ENCODE measurements at places on chromosomes 11 and 22.
A peak's percentile ranks its signal among the peaks of the same experiment; 100 is the strongest.

DNA sequence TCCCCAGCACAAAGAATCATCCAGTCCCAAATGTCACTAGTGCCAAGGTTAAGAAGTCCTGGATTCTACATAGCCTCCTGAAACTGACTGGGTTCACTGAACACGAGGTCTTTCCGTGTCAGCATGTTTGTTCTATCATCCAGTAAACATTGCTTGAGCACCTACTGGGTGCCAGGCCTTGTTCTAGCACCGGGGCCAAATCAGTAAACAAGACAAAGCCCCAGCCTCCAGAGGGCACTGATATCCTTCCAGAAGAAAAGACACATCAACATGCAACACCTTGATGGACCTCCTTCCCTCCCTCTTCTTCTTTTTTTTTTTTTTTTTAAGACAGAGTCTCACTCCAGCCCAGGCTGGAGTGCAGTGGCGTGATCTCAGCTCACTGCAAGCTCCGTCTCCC lies 26.9 kb downstream of the TPST2 start:
- no peak for DNase-seq

- no peak for DNase-seq
These were observed 10.1 kb downstream of the MUC2 start for GRCh38 chr11:1084561-1085439.

- no peak for DNase-seq
These were observed 23.4 kb downstream of the C2CD3 start for GRCh38 chr11:74147199-74147929.

GRCh38 chr22:49232319-49233067 lies 595.2 kb downstream of the BRD1 start:
- no peak for DNase-seq

GRCh38 chr11:68525930-68526329 lies 65.4 kb downstream of the PPP6R3 start:
- no peak for DNase-seq

GRCh38 chr22:17629173-17629489 lies 582 bp upstream of the ATP6V1E1 start:
- no peak for DNase-seq

GRCh38 chr11:74397501-74398243 lies 561 bp downstream of the PGM2L1 start:
- peak; percentile 12 for DNase-seq

DNA sequence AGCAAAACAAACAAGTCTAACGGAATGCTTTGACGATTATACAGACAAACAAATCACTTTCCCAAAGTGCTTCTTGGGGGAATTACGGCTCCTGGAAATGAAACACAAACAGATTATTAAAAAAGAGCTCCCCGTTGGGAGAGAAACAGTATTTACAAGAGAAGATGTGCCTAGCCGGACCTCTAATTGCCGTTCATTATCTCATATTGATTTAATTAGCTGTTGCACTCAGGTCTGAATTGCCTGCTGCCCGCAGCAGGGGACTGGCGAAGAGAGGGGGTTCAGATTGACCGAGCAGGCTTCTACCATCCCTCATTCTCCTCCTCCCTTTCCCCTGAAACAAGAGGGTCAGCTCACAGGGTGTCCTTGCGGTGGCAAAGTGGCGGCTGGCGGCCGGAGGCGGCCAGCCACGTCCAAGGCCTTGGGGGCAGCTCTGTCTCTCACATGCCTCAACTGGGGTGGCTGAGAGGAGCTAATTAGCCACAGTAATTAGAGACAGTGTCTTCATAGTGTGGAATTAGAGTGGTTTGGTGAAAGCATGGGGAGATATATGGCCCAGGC lies 295.1 kb downstream of the MIAT start:
- DNase-seq: no peak

- no peak for DNase-seq
These were observed 28.8 kb upstream of the AMOTL1 start for GRCh38 chr11:94739331-94739730.

DNA sequence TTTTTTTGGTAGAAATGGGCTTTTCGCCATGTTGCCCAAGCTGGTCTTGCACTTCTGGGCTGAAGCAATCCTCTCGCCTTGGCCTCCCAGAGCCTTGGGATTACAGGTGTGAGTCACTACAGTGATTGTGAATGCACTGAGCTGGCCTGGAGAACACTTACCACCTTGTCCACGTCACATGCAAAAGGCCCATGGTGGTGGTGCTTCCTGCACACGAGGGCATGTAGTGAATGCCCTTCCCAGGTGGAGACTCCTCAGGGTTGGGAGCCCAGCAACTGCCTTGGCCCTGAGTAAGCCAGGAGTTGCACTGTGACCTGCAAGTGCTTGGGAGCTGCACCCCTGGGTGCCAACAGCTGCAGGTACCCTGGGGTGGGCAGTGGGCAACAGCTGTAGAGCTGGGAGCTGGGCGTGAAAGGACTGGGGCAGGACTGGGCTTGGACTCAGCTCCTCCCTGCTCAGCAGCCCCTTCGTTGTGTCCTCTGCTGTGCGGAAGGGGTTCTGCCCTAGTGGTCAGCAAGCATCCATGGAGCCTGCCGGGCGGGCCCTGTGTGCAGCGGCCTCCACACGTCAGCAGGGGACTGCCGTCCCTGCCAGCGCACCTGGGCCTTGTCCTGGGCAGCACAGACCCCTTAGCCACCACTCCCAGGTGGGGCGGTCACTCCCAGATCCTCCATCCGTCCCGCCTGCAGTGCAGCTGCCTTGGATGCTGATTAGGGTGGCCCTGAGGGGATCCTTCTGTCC lies 9.3 kb upstream of the ADORA2A start:
- no peak for DNase-seq

DNA sequence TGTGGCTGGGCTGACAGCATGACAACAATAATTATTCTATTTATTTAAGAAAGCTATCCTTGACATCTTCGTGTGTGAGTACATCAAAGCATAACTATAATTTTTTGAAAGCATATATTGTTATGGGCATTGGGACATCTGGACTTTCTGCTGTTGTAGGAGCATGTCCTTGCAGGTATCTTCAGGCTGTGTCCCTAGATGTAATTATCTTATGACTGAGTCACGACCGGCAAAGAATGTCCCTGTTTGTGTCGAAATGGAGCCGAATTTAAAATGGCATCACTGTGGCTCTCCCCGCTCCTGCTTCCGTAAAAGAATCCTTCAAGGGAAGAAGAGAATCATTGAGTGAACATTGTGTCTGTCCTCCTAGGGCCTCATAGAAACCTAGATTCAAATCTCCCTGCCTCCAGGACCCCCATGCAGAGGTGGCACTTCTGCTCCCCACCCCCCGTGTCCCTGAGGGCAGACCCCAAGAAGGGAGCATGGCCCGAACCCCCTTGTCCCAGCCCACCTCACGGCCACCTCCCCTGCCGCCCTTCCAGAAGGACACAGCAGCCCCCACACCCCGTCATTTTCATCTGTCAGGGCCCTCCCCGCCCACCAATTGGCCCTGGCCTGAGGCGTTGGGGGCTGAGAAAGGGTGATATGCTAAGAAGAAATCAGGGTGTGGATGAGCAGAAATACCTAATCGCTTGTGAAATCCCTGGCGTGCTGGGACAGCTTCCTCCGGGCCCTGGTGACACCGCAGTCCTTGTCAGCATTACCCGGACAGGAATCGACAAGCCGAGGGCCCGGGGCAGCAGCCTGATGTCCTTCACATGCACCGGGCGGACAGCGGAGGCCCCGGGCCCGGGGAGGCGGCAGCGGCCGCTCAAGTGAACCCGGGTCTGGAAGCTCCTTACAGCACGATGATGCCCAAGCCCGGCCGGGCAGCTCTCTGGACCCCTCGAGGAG lies 48.6 kb upstream of the SLC22A12 start:
- no peak for DNase-seq

- DNase-seq: no peak
These were observed 3.8 kb downstream of the SHISA8 start for GRCh38 chr22:41911001-41911611.

DNA sequence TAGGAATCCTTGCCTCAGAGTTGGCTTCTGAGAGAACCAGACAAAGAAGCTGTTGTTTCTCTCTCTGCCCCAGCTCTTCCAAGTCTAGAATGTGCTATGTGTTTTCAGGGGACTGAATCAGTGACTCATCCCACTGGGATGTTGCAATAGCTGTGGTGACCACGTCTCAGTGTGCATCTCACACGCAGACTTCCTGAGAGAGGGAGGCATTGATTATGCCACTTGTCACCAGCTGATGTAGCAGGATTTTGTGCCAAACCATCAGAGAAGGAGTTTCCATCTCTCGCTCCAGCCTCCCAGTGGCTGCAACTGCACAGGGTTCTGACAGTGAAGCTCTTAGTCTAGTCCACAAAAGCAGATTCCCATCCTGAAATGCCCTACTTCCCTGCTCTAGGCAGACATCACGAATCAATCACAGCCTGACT lies 455.8 kb downstream of the MIAT start:
- DNase-seq: peak; percentile 93

- peak; percentile 64 for DNase-seq
These were observed 48.2 kb downstream of the MORC2 start for GRCh38 chr22:30920407-30920806.

DNA sequence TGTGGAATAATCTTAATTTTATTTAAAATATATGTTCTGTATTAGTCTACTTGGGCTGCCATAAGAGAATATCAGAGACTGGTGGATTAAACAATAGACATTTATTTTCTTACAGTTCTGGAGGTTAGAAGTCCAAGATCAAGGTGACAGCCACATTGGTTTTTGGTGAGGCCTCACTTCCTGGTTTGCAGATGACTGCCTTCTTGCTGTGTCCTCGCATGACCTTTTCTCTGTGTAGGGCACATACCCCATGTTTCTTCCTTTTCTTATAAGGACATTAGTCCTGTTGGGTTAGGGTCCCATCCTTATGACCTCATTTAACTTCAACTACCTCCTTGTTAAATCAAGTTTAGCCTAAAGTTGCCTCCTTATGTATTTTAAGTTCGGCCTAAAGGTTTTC lies 202.7 kb upstream of the MPPED2 start:
- DNase-seq: no peak

DNA sequence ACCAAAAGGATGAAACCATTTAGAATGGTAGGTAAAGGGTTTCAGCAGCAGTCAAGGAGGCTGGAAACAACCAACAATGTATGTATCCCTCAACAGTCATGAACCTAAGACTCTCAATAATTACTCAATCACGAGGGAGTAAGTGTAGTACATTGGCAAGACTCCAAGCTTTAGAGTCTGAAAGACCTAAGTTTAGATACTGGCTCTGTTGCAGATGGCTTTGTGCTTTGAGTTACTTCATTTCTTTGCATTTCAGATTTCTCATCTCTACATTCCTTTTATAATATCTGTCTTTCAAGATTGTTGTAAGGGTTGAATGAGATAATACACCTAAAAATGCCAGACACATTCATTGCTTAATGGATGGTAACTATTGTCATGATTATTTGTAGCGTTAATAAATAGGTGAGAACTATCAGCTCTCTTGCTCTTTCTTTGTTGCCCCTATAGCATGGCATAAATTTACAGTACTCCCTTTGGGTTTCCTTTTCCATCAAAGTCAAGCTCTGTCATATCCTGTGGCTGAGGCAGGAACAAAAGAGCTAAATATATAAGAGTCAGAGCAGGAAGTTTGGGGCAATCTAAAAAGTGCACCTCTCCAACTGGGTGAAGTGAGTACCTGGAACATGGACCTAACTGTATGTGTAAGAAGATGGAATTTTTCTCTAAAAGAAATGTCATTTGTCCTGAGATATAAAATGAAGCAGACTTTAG lies 228.2 kb upstream of the ZC3H12C start:
- DNase-seq: no peak

DNA sequence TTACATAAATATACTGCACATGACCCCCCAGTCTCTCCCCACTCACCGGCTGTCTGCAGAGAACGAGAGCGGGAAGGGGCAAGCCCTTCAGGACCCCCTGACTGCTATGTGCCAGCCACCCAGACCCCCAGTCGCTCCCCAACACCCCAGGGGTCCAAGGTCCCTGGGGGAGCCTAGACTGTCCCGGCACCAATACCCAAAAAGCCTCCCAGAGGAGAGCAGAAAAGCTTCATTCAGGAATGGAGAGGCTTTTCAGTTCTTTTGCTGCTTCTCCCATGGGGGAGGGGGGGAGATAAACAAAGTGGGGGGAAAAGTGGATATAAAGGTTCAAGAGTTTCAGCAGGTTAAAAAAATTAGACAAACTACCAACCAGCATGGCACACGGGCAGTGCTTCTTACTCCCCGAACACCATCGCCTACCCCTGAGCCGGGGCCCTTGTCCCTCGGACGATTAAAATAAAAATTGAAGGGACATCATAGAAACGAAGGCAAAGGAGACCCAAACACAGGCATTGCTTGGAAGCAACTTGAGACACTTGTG lies 1.3 kb downstream of the CSNK1E start:
- no peak for DNase-seq

DNA sequence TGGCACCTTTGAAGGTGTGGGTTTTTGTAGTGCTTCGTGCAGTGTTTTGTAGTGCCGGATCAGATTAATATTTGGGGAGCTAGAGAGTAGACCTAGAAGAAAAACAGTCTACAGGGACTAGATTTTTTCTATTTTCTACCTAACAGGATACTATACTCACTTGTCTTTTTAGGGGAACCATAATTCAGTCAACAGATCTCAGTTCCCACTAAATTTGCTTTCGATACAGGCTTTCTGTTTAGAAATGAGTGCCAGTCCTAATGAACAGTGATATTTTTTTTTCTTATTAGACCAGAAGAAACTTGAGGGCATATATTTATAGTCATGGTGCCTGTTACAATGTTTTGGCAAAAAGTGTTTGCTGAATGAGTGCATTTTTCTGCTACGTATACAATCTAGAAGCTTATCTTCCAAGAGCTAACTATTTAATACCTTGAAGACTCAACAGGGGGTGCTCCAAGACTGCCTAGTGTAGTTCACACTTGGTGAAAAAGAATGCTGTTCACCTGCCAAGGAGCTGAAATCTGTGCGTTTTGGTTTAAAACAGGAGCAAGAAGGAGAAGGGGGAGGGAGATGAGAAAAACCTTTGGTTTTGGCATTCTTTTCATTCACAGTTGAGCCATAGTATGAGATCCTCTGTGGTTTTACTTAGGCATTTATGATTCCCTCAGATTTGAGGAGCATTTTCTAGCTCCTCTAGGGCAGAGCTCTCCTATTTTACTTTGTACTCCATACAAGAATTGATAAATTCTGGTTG lies 44.9 kb upstream of the VSTM5 start:
- DNase-seq: peak; percentile 25

DNA sequence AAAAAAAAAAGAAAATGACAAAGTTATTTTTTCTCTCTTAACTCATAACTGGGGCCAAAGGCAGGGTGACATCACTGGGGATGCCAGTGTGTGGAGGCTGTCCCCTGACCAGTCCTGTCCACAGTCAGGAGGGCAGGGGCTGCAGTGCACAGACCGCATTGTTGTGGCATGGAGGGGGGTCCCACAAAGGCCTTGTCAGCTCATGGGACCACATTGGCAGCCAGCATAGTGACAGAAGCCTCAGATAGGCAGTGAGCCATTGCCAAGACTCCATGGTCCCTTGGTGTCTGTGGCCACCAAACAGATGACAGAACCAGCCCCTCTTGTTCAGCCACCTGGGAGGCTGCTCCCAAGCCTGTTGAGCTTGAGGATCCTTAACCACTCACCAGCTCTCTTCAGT lies 4.1 kb downstream of the TMEM80 start:
- DNase-seq: no peak
